Panc1 (cell line): ENCODE measurements at places on chromosomes 2 and 18. TPM values are rescaled to one million over a fixed set of nuclear protein-coding genes. Genes with fewer than 3 reads are reported as not detected.

- DNase-seq: no peak
Observed at GRCh38 chr18:5410582-5410981, 115.1 kb upstream of the ZBTB14 start.

- no peak for DNase-seq
Observed at GRCh38 chr2:136072621-136073020, 45.3 kb downstream of the CXCR4 start.

- no peak for DNase-seq
Observed at GRCh38 chr2:207148020-207148419, 17.7 kb downstream of the KLF7 start.

DNA sequence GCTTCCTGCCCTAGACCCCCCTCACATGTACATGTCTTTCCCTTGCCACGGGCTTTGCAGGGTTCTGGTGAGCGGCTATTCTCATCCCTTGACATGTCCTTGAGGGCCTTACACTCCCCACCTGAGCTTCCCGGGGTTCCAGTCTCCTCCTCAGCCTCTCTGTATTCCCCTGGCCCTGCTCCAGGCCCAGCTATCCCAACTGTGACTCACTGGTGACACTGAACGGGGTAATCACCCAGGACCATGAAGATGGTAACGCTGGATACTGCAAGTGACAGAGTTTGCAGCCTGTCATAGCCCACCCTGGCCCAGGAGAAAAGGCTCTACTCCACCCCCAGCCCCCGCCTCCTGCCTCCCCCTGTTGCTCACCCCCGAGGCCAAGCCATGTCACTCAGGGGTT is 27.3 kb downstream of the KIF3C start:
- no peak for DNase-seq

DNA sequence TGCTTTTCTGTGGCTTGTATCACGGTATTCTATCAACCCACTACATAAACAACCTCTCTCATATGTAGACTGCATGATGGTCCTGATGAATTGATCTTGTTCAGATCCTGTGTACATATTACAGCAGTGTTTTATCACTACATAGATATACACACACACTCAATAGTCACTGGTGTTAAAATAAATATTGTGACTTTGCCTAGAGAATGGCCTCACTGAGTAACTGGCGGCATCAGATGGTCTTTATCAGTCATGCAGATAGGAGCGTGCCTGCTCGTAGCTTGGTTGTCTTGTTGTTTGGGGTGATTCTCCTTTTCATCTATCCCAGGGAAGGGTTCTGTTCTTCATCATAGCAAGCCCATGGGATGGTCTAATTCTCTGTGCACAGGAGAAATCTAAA is 18.4 kb upstream of the CTAGE1 start:
- DNase-seq: no peak

- no peak for DNase-seq
Observed at GRCh38 chr2:55235724-55236538, 3.4 kb downstream of the RPS27A start.

CCDC102B gene
- 0.92 TPM for total RNA-seq

GALNT14 gene
- 0.67 TPM for total RNA-seq
